ENCODE measurements at places on chromosomes 12 and 14. TPM values are rescaled to one million over a fixed set of nuclear protein-coding genes. Genes with fewer than 3 reads are reported as not detected.

GRCh38 chr14:81771651-81772275 is 238.1 kb upstream of the SEL1L start:
- DNase-seq: no peak
- H3K27ac ChIP-seq: no peak overlapping the region
- H3K4me1 ChIP-seq: no peaks in the 10 kb centered on the region
- no peak overlapping the region for H3K4me3 ChIP-seq

DNA sequence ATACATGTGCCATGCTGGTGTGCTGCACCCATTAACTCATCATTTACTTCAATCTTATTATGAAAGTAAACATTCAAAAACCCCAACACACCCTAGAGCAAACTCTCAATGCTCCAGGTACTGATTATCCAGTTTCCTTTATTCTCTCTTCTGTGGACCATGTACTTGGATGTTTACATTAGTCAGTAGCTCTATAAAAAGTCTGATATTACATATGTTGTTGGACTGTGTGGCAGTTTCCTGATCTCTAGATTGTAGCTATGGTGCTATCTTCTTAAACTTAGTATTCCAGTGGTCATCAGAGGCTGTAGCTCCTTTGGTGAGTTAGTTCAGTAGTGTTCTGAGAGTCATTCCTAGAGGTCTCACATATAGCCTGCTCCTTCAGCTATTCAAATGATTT is 25.1 kb upstream of the ITGA5 start:
- H3K4me1 ChIP-seq: peaks cover 2% of the 10 kb centered on the region
- no peak overlapping the region for H3K4me3 ChIP-seq

- DNase-seq: peak; percentile 88
- peak within 1 kb of the TSS; percentile 96 for H3K27ac ChIP-seq
- H3K36me3 ChIP-seq: no peaks in the 10 kb centered on the region
- H3K4me3 ChIP-seq: peak within 1 kb of the TSS; percentile 92
Measured at GRCh38 chr12:57546438-57547287, at the start of gene DCTN2. TSS of gene DCTN2 (minus strand) at chr12:57547192. CDS start at chr12:57547063, 129 bp downstream.

DNA sequence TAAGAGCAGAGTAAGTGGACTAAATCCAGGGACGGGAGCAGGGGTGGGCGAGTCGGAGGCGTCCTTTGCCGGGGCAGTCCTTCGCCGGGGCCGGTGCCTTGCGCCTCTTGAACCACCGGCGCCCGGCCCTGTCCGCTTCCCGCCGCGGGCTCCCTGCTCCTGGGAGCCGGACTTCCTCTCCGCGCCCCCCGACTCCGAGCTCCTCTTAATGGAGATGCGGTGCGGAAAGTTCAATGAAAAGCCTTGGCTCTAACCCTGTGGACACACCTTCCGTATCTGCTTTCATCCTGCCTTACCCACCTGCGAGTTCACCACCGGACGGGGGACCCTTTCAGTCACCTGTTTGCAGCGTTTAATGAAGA is 412 bp downstream of the FGFR1OP2 start:
- no peak for DNase-seq
- H3K27me3 ChIP-seq: no peaks in the 10 kb centered on the region
- peaks cover 42% of the 10 kb centered on the region for H3K4me1 ChIP-seq
- peak overlapping the region; percentile 97 for H3K4me3 ChIP-seq

Gene DIO2
- 0.75 TPM for total RNA-seq

Gene ACSM4
- not detected for total RNA-seq

All from progenitor cell of endocrine pancreas (in vitro differentiated cells).